ENCODE measurements at places on chromosomes 3 and 15.

DNA sequence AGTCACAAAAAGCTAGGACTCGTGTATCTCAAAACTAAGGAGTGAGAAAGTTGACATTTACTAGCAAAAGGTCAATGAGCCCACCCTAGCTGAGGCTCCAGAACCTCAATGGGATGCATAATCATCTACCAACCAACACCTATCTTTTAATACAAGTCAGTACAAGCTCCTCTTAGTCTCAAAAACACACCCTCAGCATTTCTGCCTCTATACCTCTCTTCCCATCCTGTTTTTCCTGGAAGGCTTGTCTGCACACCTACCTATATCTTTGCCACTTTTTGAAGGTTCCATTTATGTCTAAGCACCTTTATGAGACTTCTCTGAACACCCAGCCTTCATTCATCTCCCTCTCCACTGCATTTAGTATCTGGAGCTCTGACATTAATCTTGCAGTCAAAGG is 10.0 kb downstream of the WWTR1 start:
- DNase-seq = no peak

- DNase-seq = no peak
These were observed 324.3 kb downstream of the FEZF2 start for GRCh38 chr3:62049033-62049432.

DNA sequence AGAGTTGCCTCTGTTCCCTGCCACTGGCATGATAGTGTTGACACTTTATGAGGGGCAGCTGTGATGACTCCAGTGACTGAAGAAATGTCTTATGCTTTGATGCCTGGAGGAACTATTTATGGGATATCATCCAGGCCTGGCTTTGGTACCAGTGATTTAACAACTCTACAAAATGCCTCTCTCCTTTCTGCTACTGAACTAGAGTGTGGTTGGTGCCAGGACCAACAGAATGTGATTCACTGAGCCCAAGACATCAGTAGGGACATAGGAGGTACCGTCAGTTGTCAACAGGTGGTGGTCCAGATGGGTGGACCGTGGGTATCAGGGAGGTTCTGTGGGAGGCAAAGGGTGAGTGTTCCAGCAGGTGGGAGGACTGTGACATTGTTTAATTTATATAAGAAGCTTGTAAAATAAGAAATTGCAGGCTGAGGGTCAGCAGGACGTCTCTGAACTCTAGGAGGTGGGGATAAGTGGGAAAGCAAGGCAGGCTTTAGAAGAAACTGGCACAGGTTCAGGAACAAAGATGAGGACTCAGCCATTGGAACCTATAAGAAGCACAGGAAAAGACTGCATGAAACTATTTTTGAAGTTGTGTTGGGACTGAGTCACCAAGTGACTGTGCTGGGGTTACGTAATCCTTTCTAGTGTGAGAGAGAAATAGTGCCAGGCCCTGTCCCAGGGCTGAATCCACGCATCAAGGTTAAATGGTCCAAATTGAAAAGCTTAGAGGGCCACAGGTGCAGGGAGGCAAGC is 28.5 kb upstream of the SLC7A14 start:
- DNase-seq = no peak

DNA sequence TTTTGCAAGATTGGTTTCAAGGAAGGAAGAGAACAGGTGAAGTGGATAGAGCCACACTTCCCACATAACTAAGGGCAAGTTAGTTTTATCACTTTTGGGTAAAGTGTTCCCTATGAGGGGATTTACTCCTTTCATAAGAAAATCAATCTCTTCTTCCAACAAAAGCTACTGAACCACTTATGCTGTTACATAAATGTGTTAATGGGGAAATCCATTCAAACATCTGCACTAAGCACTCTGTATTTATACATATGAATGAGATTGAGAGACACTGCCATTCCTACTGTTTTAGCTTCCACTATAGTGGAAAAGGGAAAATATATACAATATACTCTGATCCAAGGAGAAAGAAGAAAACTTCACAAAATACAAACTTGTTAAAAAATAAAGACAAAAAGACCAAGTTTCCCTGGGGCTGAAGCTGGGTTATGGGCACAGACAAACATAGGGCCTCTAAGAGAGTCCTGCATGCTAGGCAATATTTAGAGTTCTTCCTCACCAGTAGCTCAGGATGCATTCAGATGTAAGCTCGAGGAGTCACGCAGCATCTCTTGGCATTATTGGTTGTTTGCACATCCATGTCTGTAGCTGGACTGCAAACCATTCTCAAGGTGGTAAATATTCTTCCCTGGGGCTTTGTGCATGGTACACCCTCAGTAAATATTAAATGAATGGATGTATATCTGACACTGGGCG is 454.2 kb downstream of the FGF12 start:
- no peak for DNase-seq

DNA sequence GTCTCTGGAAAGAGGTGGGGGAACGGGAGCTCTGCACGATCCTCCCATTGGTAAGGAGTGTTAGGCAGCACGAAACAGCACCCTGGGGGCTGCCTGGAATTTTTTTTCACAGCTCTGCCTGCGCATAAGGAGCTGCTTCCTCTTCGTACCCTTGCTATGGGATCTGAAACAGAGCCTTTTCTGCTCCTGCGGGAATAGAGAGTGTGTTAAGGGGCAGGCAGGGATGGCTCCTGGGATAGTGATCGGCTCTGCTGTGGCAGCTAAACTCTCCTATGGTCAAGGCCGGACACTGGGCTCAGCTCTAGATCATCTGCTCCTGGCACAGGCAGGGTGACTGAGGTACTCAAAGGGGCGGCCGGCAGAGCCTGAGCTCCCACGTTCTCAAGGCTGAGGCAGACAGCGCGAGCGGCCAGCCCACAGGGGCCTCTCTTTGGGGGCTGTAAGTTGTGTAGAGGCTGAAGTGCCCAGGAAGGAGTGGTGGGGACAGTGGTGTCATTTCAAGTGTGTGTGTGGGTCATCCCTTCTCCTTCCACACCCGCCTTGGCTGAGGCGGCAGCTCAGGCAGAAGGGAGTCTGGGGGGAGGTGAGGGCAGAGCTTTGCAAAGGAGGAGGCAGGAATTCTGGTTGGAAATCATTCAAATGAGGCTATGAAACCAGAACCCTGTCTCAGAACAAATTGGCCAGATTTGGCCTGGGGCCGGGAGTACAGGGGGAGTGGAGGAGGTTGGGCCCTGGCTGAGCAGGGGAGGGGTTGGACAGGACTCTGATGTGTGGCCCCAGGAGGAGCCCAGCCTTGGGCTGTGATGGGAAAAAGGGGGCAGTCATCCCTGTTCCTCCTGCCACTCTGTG is 31.0 kb downstream of the EPHB3 start:
- no peak for DNase-seq

GRCh38 chr3:24351779-24352469 is 142.7 kb downstream of the THRB start:
- DNase-seq = no peak

- no peak for DNase-seq
These were observed 232.2 kb downstream of the UBE2E2 start for GRCh38 chr3:23435318-23435717.

DNA sequence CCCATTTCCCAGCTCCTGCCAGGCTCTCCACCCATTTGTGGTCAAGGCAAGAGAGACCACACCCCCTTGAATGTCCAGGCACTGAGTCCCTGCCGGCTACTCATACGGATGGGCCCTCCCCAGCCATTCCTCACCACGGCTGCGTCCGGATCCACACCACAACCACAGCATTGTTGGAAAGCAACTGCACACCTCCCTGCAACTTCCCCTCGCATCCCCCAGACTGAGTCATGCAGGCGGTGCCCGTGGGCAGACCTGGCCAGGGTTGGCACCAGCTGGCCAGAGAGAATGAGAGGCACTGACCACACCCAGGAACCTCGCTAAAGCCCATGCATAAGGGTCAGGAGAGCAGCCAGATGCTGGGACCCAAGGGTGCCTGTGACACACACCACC is 30.5 kb downstream of the LOXL1 start:
- DNase-seq = no peak

DNA sequence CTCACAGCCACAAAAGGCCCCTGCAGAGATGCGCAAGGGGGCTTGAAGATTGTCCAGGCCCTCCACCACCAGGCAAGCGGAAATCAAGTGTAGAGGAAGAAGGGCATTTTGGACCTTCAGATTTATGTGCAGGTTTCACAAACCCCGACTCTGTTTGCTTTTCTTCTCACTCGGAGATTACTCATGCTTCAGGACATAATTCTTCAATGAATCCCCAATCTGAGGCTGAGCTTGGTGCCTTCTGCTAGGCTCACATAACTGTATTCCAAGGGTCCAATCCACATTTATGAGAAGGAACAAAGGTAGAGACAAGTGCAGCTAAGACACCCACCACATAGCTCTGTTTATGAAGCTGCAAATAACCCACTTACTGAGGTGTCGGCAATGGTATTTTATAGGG is 50.6 kb upstream of the NMNAT3 start:
- no peak for DNase-seq

DNA sequence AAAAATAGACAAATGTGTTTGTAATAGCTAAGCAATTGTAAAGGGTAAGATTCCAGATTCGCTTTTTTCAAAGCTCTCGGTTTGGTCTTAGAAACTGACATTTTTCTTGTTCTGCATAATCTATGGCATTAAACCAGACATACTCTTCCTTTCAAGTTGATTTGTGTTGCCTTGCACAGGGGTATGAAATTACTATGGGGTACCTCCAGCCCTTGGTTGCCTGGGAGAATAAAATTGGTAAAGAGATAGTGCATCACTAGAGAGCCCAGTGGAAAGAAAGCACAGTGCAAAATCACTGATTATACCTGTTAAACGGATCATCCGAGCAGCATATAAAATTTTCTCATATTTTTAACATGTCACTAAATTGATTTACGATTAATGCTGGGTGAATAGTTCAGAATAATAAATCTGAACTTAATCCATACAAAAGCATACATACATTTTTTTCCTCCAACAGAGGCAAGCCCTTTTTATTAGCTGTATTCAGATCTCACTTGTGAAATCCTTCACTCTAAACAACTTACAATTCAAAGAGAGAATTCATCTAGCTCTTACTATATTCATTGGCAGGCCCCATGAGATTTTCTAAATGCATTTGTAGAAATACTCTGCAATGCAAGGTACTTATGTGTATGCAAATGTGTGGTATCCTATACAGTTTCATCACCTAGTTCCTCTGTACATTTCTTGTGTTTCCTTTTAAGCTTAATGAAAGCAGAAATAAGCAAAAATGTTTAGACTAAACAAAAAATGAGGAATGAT is 224.4 kb downstream of the ROBO1 start:
- no peak for DNase-seq

- no peak for DNase-seq
These were observed 59.6 kb downstream of the ETFA start for GRCh38 chr15:76251717-76252116.

GRCh38 chr3:72494626-72495025 is 353.6 kb downstream of the SHQ1 start:
- DNase-seq = no peak

DNA sequence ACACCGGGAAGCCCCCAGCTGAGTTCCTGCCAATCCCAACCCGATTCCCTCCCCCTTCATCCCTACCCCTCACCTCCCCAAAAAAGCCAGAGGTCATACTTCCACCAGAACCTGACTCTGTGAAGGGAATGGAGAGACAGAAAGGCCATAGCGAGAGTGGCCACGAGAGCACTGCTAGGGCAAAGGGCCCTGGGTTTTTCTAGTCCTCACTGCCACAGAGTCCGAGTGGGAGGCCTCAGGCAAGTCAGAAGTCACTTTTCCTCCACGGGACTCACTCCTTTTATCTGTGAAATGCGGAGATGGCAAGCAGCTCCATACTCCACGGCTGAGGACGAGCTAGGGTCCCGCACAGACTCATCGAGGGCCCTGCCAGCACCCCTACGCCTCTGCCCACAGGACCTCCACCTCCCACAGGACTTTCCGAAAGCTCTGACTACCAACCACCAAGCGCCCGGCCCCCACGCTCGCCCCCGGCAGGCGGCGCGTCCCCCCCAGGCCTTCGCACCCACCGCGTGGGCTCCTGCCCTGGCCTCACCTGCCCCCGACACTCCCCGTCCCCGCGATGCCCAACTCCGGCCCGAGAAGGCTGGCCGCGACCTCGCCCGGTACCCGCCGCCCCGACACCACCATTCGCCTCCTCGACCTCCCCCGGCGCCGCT is 792 bp downstream of the ATP13A3 start:
- DNase-seq = peak; percentile 85

DNA sequence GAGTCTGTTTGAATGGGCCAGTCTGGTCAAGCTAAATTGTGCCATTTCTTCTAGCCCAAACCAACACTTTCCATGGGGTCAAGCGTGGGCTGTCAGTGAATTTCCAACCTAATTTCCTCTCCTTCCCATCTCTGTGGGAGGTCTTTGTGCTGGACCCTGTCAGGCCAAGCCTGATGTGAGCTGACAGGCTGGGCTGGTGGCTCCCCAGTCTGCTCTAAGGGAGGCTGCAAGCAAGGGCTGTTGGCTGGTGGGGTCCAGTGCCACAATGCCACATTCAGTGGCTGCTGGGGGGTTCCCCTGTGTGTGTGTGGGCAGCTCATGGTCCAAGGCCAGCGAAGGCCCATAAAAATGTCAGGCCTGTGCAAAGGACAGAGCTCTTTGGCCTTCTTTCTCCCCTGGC is 216.1 kb downstream of the OPA1 start:
- DNase-seq = no peak

- no peak for DNase-seq
These were observed 692.7 kb downstream of the MCTP2 start for GRCh38 chr15:94924057-94924456.

DNA sequence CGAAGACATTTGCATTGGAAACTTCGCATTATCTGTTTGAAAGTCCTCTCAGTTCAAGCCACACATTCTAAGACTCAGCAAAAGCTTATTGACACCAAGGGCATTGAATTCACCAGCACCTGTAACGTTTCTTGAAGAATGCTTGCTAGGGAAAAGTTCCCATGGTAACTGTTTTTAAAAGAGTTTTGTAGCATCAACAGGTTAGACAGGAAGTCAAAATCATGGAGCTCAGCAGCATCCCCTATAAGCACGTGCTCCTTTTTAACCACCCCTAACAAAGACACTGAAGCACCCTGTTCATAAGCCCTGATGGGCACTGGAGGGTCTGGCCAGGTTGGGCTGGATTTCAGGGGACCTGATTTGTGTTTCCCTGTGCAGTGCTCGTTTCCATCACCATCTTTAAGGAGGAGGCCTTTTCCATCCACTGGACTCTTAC is 229.7 kb upstream of the BHLHE40 start:
- no peak for DNase-seq

- peak; percentile 85 for DNase-seq
These were observed 296 bp downstream of the TPRA1 start for GRCh38 chr3:127590282-127590592.

DNA sequence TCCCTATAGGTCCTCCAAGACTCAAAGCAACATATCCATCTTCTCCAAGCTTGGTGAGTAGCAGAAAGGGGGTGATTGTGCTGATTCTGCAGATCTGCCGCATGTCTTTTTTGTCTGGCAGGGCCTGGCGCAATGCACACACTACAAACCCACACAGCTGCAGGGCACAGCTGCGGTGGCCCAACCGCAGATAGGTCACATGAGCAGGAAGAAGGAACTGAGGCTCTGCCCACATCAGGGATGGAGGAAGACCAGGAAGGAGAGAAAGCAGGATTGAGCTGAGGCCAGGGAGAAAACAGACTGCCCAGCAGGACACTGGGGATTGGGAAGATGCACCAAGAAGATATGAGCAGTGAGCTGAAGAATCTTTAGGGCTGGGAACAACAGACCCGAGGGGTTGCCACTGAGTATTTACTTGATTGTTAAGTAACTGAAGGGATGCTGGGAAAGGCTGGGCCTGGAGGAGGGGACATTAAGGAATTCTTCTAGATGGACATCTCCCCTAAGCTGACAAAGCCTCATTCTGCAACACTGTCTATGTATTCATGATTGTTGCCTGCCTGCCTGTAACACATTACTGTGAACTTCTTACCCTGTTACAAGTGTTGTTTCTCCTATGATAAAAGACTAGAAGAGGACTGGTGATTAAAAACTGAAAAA is 126.7 kb downstream of the MYLK start:
- DNase-seq = no peak
